ENCODE measurements at places on chromosomes 16 and 17.
A peak's percentile ranks its signal among the peaks of the same experiment; 100 is the strongest.

GRCh38 chr17:68420065-68420464 lies 37.2 kb downstream of the WIPI1 start:
- DNase-seq: no peak

DNA sequence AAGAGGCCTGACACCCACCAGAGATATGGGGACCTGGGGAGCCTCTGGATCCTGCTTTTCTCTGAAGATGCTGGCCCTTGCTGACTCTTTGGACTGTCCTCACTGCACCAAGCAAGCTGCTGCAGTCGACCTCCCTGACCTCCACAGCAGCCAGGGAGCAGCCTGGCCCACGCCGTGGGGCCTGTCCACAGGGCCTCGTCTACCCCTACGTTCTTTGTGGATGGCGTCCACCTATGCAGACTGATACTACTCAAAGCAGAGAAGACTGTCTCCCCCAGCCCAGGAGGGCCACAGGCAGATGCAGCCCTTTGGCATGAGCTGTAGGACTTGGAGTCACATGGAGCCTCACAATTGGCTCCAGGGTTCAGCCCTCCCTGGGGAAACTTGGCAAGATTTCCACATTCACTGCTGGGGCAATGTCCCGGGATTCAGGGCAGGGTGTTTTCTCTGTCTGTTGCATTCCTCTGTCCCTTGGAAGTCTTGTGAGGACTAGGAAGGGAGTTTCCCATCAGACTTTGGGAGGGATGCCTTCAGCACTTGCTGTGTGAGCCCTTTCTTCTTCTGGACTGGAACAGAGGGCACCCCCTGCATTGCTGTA lies 152.2 kb downstream of the NTN1 start:
- DNase-seq: no peak

GRCh38 chr16:57916735-57917438 lies 54.0 kb downstream of the CNGB1 start:
- DNase-seq: no peak

- DNase-seq: no peak
Measured at GRCh38 chr16:84610376-84610775, 7.5 kb downstream of the COTL1 start.

GRCh38 chr16:12377497-12377896 lies 401.0 kb downstream of the SNX29 start:
- DNase-seq: no peak

GRCh38 chr16:1690810-1691209 lies 12.7 kb downstream of the JPT2 start:
- no peak for DNase-seq

GRCh38 chr16:10951026-10951425 lies 6.7 kb downstream of the CLEC16A start:
- DNase-seq: no peak

DNA sequence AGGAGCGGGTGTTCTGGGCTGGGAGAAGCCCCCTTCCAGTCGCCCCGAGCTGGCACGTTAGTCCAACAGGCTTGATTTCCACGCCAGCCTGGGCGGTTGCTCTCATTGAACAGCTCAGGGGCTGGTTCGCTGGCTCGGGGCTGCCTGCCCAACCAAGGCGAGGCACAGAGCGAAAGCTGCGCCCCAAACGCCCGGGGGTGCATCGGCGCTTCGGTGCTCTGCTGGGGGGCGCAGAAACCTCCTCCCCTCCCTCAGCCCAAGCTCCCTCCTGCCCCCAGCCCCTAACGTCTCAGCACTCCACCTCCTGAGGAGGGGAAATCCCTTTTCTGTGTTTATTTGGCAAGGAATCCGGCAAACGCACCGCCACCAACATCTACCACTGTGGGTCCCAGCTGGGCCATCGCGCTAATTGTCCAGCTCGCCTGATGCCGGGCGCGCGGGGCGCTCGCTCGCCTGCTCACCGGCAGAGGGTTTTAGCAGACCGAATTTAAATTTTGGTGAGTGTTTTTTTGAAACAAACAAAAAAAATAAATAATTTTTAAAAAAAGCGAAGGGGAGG lies 29.5 kb upstream of the RBFOX1 start:
- DNase-seq: no peak

DNA sequence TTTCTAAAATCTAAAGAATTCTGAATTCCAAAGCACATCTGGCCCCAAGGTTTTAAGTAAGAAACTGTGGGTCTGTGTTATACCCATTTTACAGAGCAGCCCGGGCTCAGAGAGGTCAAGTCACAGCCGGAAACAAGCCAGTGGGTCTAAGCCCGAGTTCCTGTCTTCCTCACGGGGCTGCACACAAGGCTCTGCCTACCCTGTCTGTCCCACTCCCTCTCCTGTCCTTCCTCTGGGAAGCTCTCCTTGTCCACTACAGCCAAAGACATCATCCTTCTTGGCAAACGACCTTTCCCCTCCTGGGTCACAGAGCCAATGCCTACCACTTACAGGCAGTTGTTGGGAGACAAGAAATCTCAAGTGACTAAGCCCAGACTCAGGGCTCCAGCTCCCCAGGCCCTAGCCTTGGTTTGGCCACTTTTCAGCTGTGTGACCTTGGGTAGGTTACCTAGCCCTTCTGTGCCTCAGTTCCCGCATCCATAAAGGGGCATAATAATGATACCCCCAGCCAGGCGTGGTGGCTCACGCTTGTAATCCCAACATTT lies 55.6 kb upstream of the MAP3K14 start:
- no peak for DNase-seq

DNA sequence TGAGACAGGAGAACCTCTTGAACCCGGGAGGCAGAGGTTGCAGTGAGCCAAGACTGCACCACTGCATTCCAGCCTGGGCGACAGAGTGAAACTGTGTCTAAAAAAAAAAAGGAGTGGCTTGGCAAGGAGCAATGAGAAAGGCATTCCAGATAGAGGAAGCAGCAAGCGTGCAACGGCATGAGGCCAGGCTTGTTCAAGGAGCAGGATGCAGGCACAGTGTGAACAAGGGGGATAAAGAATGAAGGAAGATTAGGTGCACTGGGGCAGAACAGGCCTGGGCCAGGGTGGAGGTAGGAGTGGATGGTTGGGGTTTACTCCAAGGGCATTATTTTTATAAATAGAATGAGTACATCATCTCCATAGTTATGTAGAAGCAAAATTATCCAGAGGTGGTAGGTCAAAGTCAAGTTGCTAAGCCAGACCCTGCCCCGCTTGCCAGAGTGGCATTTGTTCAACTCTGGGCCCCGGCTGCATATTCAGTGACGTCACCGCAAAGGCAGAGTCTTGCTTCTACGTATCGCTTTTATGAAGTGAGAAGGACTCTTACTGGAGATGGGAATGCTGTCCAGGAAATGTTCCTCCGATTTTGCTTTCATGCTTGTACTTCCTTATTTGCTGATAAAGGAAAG lies 100.2 kb downstream of the KATNIP start:
- no peak for DNase-seq

GRCh38 chr16:65118871-65119270 lies 3.0 kb downstream of the CDH11 start:
- no peak for DNase-seq

GRCh38 chr16:610513-611381 lies 20.0 kb upstream of the WFIKKN1 start:
- no peak for DNase-seq

DNA sequence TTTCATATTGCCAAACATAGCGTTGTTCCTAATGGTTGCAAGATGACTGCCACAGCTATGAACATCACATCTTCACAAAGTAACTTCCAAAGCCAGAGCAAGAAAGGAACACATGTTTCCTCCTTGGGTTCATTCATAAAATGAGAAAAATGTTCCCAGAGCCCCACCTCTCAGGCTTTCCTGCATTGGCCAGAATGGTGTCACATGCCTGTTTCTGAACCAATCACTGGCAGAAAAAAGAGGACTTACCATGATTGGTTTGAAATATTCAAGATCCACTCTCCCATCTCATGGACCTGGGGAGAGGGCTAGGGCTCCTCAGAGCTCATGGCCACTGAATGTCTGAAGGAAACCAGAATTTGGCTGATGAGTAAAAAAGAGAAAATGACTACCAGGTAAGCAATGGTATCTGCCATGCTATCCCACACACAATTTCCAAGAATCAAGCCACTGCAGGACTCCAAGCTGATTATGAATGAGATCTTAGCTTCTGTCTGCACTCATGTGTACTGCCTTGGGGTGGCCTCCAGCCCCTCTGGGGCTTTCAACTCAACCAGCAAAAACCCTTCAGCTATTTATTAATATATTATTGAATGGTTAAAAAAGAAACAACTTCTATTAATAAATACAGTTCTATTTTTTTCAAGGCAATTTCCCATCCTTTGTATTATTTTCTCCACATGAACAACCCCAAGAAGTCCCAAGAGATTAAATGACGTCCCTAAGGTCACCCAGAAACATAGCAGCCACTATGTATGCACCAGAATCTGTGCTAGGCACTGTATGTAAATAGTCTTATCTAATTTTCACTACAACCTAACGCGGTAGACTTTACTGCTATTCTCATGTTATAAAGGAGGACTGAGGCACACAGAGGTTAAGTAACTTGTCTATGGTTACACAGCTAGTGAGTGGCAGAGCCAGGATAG lies 61.4 kb upstream of the TMC5 start:
- DNase-seq: no peak

- no peak for DNase-seq
Measured at GRCh38 chr16:57883953-57884654, 81.8 kb upstream of the KIFC3 start.

- peak; percentile 21 for DNase-seq
Measured at GRCh38 chr16:4056161-4057105, 59.8 kb downstream of the ADCY9 start.

GRCh38 chr16:29989111-29989858 lies 6.1 kb downstream of the HIRIP3 start:
- DNase-seq: no peak

DNA sequence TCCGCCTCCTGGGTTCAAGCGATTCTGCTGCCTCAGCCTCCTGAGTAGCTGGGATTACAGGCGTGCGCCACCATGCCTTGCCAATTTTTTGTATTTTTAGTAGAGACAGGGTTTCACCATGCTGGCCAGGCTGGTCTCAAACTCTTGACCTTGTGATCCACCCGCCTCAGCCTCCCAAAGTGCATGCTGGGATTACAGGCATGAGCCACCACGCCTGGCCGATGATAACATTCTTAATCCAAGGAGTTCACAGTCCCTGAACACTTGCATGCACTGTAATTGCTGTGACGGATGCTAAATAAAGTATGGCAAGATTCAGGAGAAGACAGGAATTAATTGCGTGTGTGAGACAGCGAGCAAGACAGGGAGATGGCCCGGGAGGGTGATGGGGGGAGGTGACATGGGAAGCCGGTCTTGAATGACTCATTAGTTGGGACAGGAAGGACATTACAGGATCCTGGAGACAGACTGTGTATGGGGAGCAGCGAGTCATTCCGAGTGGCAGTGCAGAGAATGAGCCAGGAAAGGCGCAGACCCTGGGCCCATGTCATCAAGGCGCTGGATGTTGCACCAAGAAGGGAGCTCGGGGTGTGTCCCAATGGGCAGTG lies 6.7 kb downstream of the ABCA3 start:
- no peak for DNase-seq

GRCh38 chr17:55722016-55722736 lies 488 bp downstream of the TMEM100 start:
- no peak for DNase-seq

DNA sequence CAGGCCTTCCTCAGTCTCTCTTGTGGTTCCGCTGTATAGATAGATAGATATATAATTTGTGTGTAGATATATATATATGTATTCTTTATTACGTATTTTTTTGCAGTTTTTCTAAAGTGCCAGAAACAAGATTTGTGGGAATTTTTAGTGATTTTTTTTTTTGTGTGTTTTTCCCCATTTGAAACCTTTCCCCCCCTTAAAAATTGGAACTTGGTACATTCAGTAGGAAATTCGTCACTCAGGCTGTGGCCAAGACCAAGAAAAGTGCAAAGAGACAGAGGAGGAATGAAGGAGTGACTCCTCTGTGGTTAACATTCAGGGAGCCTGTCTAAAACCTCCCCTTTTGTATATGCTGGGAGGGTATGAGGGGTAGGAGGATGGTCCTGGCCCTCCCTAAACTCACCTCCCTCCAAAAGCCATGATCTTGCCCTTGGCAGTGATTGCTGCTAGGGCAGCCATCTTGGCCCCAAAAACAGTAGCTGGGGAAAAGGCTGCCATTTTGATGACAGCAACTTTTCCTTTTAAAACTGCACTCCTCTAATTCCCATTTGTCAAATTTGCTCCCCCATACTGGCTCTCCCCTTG lies 15.2 kb downstream of the CHRNB1 start:
- no peak for DNase-seq

- no peak for DNase-seq
Measured at GRCh38 chr17:64095144-64095882, 34.6 kb downstream of the ERN1 start.

DNA sequence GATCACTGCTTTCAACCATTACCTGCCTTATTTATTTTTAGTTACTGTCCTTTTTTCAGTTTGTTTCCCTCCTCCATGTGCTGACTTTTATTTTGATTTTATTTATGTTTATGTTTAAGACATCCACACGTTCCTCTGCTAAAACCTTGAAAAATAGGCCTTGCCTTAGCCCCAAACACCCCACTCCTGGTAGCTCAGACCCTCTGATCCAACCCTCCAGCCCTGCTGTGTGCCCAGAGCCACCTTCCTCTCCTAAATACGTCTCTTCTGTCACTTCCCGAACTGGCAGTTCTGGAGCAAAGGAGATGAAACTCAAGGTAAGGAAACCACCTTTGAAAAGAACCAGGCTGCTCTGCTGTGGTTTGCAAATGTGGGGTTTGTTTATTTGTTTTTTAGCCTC lies 9.3 kb upstream of the STH start:
- DNase-seq: no peak

DNA sequence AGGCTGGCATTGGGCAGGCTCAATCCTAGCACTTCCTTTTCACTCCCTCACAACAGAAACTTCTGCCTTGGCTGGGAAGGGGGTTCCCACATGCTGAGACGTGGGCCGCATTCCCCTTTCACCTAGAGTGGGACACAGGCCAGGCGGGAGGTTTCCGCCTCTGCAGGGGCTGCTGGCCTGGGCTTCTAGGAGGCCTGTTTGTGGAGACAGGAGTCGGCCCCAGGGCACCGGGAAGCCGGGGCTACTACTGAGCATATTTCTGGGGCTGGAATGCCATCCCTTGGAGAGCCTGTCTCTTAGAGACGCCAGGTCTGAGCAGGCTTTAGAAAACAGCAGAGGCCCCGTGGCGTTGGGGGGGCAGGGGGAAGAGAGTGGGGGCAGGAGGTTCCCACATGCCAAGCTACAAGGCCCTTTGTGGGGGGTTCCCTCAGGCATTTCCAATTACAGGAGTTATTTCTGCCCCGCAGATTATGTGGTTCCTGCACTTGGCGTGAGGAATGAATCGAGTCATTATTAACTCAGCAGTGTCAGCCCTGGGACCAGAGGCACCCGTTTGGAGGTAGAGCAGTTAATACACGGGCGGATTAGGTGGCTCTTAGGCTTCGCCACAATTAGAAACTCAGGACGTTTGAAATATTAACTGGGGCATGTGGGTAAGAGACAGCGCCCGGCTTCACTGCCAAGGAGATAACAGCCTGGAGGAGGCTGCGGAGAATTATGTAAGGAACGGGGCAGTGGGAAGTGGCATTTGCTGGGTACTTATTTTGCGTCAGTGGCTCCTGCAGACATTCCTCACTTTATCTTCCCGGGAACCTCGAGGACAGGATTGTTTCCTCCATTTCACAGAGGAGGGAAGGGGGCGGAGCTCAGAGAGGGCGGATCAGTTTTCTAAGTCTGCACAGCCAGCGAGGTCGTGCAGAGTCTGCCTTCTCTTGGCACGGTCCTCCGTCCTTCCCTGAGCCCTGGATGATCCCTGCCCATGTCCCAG lies 162.5 kb downstream of the MAF start:
- no peak for DNase-seq

- DNase-seq: no peak
Measured at GRCh38 chr17:2181897-2182448, 121.6 kb downstream of the SMG6 start.

GRCh38 chr16:63752347-63752746 lies 1369.5 kb downstream of the CDH11 start:
- no peak for DNase-seq
